ENCODE measurements at places on chromosomes 4 and X. TPM values are rescaled to one million over a fixed set of nuclear protein-coding genes. Genes with fewer than 3 reads are reported as not detected.

GRCh38 chr4:164779811-164780216 is 25.9 kb downstream of the SMIM31 start:
- no peak for DNase-seq

Gene MAGEA2B
- total RNA-seq, result not detected

GRCh38 chr4:2593003-2593402 is 56.6 kb downstream of the FAM193A start:
- DNase-seq, result no peak

Gene SH2D1A
- total RNA-seq, result not detected

Gene DDIT4L
- 4.8 TPM for total RNA-seq

Gene ATP10D
- 22.1 TPM for total RNA-seq

GRCh38 chrX:138082896-138083295 is 517.0 kb downstream of the ZIC3 start:
- no peak for DNase-seq
